NCI-H187 treated with DMSO at 0.1 percent for 48 hours (cell line): ENCODE measurements at places on chromosomes 1 and 21.

DNA sequence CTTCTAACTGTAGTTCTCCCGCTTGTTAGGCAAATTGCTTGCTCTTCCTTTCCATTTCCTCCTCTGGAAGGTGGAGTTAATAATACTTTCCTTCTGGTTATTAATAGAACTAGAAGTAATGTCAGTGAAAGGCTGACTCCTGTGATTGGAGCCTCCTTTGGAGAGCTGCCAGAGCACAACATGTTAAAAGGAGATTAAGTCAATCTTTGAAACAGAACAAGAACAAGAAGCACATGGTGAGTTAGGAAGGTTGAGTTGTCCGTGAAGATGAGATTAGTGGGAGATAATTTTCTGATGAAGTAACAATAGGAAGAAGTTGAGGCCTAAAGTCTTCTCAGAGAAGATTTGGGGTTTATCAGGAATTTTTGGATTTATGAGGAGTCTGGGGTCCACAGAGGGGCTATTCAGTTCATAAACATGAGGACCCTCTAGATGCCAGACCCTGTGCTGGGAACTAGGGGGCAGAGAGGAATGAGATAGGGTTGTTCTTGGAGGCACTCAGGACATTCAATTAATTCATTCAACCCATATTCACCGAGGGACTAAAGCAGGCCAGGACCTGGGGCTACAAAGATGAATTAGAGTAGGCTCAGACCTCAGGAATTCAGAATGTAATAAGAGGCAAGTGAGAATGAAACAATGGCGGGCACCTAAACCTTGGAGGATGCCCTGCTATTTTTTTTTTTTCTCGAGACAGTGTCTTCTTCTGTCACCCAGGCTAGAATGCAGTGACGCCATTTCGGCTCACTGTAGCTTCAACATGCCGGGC, 40.7 kb upstream of the DHCR24 start:
- DNase-seq: no peak

DNA sequence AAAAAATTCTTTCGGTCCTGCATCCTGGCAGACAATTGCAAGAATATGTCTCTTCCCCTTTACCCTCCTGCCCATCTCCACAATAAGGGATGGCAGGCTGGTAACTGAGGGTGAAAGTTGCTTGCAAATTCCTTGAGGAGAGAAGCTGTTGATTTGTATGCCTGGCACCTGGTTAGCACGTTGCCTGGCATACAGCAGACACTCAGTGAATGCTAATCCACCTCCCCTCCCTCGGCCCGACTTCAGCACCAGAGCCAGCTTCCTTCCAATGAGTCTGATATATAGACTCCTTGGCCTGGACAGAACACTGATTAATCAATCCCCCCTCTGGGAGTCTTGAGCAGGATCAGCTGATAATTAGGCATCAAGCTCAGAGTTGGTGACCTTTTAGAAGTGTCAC, 39.1 kb downstream of the KCNC4 start:
- no peak for DNase-seq

- no peak for DNase-seq
Measured at GRCh38 chr1:208139434-208140045, 104.6 kb downstream of the PLXNA2 start.

GRCh38 chr1:30268923-30269666, 454.3 kb downstream of the MATN1 start:
- DNase-seq: no peak

DNA sequence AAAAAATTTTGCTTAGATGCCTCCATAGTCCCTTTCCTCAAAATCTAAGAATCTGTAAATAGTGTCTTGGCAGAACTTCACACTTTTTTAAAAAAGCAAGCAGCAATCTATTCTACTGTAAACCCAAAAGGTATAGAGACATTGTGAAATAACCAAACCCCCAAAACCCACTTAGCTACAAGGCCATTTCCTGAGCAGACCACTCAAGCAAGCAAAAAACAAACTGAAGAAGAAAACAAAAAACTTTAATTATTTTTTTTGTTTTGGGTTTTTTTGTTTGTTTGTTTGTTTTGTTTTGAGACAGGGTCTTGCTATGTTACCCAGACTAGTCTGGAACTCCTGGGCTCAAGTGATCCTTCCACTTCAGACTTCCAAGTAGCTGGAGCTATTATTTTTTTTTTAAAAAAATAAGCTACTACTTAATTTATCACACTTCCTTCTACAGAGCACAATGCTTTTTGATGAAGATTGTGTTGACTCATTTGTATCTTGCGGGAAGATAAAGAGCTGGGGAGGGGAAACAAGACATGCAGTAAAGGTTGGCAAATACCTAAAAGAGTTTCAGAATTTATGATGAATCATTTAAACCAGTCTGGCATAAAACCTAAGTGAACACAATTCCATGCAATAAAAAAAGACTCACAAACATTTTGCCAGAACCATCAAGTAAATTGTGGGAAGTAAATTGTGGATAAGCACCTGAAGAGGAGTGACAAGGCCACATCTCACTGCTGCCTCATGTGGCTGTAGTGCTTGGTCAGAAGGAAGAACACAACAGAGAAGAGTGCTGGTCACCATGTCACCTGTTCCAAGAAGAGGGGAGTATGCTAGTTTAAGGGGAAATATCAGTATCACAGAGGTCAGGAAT, 2.7 kb upstream of the PTPN22 start:
- no peak for DNase-seq

- DNase-seq: no peak
Measured at GRCh38 chr1:56908619-56909221, 54.1 kb downstream of the C8A start.

GRCh38 chr21:45120975-45121374, 46.6 kb downstream of the ADARB1 start:
- DNase-seq: no peak

GRCh38 chr1:229225331-229225782, 45.6 kb upstream of the RAB4A start:
- no peak for DNase-seq

DNA sequence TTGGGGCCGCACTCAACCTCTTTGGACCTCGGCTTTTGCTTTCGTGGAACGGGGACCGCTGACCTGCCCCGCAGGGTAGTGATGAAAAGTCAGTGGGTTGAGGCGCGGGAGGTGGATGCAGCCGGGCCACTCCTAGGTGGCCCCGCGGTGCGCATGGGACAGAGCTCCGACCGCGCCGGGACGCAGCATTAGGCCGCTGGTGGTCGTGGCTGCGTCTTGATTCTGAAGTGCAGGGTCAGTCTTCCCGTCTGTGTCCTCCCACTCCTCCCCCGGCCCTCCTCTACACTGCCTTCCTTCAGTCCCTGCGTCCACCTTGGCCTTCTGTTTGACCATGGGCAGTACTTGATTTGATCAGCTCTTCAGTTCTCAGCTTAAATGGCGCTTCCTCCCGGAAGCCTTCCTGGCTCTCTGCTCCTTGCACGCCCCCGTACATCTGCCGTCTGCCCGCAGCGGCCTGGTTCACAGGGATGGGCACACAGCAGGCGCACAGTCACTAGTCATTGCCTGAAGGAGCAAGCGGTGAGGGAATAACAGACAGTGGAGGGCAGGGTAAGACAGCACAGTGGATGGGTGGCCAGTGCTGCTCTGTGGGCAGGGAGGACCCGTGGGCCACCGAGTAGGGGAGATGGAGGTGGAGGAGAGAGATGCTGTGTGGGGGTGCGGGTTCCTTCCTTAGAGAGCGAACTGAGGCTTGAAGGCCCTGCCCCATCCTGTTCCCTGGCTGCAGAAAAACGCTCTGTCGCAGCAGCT, 633 bp downstream of the THEMIS2 start:
- DNase-seq: no peak

- no peak for DNase-seq
Measured at GRCh38 chr1:178500091-178500770, 3.5 kb upstream of the CLEC20A start.

GRCh38 chr1:39758556-39759435, 12.4 kb downstream of the OXCT2 start:
- no peak for DNase-seq

DNA sequence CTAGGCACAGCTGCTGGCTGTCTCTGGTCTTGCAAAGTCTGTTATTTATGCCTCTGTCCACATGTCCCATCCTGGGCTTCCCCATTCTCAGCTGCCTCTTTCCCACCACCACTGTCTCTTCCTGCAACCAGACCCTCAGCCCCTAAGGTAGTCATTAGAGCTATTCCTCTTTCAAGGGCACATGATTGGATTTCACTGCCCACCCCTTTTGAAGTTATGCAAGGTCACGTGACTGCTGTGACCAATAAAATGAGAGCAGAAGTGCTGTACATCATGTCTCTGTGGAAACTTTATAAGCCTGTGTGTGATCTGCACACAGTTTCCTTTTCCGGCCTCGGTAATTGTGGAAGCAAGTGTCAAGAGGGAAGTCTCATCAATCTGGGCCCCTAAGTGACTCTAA, 136.6 kb upstream of the HMGB4 start:
- no peak for DNase-seq

DNA sequence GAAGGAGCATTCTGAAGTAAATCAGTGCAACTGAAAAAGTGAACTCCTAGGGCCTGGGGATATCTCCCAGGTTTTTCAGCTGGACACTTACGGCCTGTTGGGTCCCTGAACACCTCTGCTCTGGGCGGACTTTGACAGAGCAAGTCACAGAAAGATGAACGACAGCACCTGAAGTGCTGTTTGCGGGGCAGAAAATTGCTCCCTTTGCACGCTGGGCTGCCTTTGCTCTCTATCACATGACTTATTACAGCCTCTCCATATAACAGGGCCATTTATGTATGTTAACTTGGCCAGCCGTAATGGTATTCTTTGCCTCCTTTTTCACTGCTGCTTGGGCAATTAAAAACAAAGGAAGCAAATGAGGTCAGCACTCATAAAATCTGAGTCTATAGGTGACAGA, 332.9 kb downstream of the BARHL2 start:
- no peak for DNase-seq

DNA sequence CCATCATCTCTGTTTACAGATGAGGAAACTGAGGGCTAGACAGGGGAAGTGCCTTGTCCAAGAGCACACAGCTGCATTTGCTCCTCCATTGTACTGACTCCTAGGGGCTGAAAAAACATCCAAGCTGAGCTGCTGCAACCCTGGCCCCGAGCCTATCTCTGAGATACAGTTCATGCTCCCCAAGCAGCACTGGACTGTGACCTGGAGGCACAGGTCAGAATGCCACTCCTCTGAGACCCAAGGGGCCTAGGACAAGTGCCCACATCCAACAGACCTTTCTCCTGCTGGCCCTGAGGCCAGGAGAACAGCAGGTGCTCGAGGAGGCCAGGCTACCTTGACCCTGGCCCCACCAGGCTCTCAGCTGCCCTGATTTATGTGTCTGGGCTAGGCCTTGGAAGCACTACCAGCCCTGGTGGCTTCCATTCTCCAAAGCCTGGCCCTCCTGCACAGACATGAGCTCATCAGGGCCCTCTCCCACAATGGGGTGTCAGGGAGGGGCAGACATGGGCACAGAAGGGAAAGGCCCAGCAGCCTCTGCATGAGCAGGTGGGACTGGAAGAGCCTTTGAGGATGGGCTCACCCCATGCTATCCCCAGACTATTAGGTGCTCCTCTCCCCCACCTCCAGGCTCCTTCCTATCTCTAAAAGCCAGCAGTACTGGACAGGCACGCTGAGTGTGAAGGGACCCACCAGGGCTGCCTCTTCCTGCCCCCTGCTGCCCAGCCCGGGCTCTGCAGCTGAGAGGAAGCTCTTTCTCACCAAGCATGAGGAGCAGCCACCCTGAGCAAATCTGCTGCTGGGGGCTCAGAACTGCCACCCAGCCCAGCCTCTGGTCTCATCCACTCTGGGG, 18.8 kb downstream of the ADGRB2 start:
- no peak for DNase-seq

- no peak for DNase-seq
Measured at GRCh38 chr1:237197470-237198425, 155.8 kb downstream of the RYR2 start.
